Activated naive CD8-positive, alpha-beta T cell treated with anti-CD3 and anti-CD28 coated beads, Interleukin-2, amount 50 U/mL, for 24 hours (primary cell): ENCODE measurements at places on chromosomes 3 and 15.

DNA sequence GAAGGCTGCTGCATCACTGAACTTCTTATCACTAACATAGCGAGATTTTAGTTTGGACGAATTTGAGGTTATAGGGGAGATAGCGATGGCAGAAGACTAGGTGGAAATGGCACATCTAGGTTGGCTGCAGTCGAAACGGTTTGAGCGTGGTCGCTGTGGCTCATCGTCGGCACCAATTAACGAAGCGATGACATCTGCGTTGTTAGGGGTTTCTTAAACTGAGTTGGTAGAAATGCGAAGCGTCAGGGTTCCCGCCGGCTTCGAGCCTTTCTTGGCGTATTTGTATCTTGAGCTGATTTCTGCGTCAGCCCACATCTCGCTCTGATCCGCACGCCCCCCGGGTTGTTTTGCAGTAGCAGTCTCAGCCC, 319 bp downstream of the LNP1 start:
- DNase-seq, result peak; percentile 58

- DNase-seq, result peak; percentile 21
Measured at GRCh38 chr15:82646250-82647044, 716 bp downstream of the CPEB1 start.

DNA sequence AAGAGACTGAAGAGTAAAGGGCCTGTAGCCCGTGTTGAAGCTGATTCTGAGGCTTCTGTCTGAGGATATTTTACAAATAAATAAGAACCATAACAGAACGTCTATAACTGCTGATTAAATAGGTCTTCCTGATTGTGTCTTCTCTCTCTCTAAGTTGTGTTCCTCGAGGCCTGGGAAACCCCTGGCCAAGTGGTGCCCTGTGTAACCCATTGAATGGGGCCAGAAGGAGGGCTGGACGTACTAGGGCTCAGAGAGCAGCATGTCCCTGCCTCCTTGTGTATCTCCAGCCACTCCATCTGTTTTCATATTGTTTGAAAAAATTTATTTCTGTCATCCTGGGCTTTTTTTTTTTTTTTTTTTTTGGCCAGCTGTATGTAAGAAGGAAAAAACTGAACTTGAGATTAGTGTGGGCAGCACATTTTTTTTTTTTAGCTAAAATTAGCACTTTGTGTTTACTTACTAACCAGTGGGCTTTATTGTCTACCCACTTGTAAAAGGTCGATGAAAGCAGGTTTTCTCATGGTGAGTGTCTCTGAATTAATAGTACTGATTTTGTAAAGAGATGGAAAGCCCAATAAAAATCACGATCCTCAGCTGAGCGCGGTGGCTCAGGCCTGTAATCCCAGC, 10.7 kb downstream of the DHX30 start:
- no peak for DNase-seq

DNA sequence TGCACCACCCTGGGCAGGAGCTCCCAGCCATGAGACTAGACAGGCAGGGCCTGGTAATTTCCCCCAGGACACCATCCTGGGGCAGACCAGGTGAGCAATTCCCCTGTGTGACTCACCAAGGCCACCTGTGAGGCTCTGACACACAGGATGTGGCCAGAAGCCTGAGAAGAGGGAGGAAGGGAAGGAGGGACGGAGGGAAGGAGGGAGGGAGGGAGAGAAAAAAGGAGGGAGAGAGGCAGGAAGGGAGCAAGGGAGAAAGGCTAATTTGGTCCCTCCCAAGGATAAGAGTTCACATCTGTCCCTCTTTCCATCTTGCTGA, 25.9 kb downstream of the WNT7A start:
- no peak for DNase-seq

DNA sequence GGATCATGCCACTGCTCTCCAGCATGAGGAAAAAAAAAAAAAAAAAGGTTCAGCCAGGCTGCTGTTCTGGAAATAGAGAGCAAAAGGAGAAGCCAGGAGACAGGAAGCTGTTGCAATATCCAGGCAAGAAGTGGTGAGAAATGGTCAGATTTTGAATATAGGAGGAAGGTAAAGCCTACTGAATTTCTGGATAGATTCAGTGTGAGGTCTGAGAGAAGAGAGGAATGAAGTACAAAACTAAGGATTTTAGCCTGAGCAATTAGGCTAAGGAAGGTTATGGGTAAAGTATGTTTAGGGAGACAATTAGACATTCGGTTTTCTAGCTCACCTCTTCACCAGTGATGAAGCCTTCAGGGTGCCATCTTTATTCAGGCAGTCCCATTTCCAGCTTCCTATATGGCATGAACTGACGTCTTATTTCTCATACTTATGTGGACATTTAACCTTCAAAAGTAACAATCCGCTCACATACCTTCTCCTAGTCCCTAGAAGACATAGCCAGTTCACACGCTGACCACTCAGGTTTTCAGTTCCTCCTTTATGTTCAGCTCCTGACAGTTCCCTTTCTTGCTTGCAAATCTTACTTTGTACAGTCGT, 57.2 kb downstream of the KIF9 start:
- no peak for DNase-seq

DNA sequence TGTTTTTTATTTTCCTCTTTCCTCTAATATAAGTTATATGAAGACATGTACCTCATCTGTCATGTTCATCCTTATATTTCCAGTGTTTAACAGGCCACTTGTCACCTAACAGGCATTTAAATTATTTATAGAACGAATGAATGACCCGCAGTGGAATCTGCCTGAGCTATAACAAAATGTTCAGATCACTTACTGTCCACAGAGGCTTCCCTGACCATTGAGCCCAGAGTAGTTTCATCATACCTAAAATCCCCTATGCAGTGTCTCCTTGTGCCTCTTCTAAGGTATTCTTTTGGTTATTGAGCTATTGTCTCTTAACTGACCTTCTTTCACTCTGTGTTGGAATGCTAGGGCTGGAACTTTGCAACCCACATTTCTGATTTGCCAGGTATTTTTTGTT, 748.5 kb downstream of the NTRK3 start:
- no peak for DNase-seq

- DNase-seq, result no peak
Measured at GRCh38 chr3:139198929-139199328, 144.9 kb upstream of the MRPS22 start.

- DNase-seq, result no peak
Measured at GRCh38 chr15:38186507-38186906, 66.1 kb upstream of the SPRED1 start.

DNA sequence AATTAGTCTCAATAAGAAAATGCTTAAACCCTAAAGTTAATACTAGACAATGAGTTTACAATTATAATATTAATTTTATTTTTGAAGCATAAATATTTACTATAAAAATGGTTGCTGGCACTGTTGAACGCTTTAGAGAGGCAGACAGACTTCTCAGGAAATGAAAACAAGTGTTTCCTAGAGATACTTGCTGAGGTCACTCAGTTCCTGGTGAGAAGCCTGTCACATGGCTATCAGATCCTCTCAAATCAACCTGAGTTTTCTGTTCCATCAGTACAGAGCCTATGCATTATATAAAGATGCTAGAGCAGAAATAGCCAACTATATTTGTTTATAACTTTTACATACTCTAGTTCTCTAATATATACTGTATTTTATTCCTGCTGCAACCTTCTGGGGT, 109.2 kb downstream of the MYO5A start:
- DNase-seq, result no peak

- no peak for DNase-seq
Measured at GRCh38 chr15:74144153-74144775, 13.9 kb downstream of the ISLR2 start.
